A549 treated with dexamethasone at 1 μM for 4 hours (cell line): ENCODE measurements at places on chromosomes 1 and 21. TPM values are rescaled to one million over a fixed set of nuclear protein-coding genes. Genes with fewer than 3 reads are reported as not detected.

The CD2 gene
- not detected in 5 replicates for total RNA-seq

The FMO1 gene
- total RNA-seq = not detected in 5 replicates

The MORN1 gene
- 4.3 to 6.5 TPM (median 6.1 TPM) in 5 replicates for total RNA-seq

The LCE3D gene
- 2.1 to 4.5 TPM (median 3.6 TPM) in 5 replicates for total RNA-seq

The CFH gene
- 3.7 to 5.8 TPM (median 4.4 TPM) in 5 replicates for total RNA-seq

The RPTN gene
- total RNA-seq = 0.02 TPM in 1 of 5 replicates, not detected in the others

The FCAMR gene
- total RNA-seq = 0.07 to 0.08 TPM in 2 of 5 replicates, not detected in the others

The SASS6 gene
- 3.3 to 5.2 TPM (median 4.3 TPM) in 5 replicates for total RNA-seq
